ENCODE measurements at places on chromosomes 5 and 9.

- DNase-seq = no peak
Measured at GRCh38 chr9:109399258-109399767, 78.5 kb upstream of the EPB41L4B start.

GRCh38 chr5:67077296-67077695 is 119.3 kb downstream of the CD180 start:
- DNase-seq = no peak

DNA sequence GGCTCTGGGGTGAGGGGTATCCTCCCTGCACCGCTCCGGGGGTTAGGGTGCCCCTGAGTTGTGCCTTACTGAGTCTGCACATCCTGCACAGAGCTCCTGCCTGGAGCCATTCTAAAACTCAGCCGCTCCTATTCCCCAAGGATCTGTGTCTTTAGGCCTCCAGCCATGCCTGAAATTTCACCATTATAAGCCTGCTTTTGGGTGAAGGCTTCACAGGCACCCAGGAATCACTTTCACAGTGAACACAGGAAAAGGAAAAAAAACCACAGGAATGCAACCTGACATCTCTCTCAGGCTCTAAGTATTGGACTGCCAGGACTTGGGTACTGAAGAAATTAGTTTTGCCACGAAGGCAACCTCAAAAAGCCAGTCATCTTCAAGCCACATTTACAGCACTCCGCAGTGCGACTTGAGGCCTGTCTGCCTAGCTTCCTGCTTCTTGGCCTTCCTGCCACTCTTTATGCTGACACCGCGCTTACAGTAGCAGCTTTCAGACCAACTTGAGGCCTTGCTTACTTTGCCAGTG is 30.9 kb downstream of the GALNT10 start:
- DNase-seq = peak; percentile 34

GRCh38 chr5:5042806-5043205 is 97.3 kb upstream of the ADAMTS16 start:
- no peak for DNase-seq

GRCh38 chr9:70418822-70419555 is 4.5 kb upstream of the KLF9 start:
- peak; percentile 87 for DNase-seq

- no peak for DNase-seq
Measured at GRCh38 chr5:143170104-143170503, 233.4 kb downstream of the NR3C1 start.

GRCh38 chr9:85431339-85432102 is 310.2 kb downstream of the AGTPBP1 start:
- DNase-seq = no peak

DNA sequence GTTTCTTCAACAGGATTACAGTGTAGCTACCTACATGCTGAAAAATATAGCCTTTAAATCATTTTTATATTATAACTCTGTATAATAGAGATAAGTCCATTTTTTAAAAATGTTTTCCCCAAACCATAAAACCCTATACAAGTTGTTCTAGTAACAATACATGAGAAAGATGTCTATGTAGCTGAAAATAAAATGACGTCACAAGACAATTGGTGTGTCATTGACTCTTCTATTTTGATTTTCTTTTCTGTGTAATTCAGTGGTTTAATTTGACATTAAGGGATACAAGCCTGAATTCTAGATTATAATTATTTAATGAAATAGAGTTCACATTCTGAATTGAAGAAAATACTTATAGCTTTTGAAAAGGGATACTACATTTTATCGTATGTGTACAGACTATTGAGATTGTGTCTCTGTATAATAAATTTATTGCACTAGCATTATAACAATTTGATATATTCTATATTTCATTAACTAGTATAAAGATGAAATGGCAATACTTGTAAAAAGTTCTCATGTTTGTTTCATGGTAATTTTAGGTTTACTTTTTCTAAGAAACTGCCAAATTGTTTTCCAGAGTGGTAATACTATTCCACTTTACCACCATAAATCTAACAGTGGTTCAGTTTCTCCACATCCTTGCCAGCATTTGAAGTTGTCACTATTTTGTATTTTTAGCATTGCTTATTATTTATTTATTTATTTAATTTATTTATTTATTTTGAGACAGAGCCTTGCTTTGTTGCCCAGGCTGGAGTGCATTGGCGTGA is 18.7 kb downstream of the ANXA1 start:
- no peak for DNase-seq

DNA sequence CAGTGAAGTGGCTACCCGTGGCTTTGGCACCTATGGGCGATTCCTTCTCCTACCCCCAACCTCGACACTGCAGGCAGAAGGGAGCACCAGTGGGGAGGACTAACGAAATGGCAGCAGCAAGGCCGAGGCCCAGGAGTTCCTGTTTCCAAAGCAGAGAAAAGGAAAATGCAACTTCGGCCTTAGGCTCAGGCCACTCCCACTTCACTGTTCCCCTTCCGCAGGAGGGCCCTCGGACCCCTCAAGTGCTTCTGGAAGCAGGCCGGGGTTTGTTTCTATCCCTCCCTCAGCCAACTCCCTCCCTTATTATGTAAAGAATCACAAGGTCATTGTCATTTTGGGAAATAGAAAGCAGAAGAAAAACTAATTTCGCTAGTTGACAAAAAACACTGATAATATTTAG is 36.4 kb upstream of the NKX2-5 start:
- no peak for DNase-seq

DNA sequence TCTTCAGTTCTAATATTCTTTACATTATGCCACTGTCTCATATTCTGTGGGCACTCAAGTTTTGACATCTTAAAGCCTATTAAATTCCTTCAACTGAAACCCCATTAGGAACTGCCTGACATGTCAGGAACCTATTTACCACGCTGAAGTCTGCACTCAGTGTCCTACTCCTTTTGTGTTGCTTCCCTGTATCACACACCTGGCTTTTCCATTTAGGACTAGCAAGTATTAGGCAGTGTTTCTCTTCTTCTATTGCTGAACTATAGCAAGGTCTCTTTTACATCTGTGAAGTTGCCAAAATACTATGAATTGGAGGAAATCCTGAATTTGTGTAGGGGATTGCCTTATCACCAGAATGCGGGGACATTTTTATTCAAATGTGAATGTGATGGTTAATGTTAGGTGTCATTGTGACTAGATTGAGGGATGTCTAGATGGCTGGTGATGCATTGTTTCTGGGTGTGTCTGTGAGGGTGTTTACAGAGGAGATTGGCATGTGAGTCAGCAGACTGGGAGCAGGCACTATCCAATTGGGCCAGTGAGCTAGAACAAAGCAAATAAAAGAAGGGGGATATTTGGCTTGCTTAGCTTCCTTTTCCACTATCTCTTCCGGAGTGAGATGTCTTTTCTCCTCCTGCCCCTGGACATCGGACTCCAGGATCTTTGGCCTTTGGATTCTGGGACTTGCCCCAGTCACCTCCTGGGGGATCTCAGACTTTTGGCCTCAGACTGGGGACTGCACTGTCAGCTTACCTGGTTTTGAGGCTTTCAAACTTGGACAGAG is 21.2 kb upstream of the VCAN start:
- no peak for DNase-seq

- DNase-seq = no peak
Measured at GRCh38 chr5:6319116-6319515, 59.2 kb downstream of the MED10 start.

- DNase-seq = no peak
Measured at GRCh38 chr5:133238426-133239205, 186.8 kb downstream of the HSPA4 start.

DNA sequence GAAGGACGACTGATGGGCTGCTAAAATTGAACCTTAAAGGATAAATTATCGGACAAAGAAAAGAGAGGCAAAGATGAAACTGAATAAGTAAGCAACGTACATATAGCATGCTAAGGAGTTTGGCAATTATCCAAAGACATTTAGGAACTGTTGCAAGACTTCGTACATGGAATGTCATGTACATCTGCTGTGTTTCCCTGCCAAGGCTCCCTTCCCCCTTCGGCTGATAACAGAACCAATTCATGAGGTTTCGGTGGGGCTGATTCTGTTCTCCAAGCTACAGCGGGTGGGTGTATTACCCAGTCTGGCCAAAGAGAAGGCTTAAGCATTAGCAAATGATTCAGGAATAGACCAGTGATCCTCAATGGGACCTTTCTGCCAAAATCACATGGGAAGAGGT is 190.9 kb upstream of the FREM1 start:
- DNase-seq = no peak

DNA sequence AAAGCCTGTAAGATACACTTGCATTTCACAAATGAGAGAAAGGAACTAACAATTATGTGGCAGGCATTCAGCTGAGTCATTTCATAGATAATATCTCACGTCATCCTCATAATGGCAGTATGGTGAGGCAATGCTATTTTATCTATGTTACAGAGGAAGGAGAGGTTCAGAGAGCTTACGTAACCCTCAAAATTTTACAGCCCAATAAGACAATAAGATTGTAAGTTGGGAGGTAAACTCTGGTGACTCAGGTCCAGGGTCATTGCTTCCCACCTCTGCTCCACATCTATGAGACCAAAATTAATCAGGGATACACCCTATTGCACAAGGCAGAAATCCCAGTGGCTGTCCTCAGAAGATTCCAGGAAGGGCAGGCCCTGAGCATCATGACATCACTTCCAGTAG is 309.7 kb downstream of the NSG2 start:
- DNase-seq = no peak

DNA sequence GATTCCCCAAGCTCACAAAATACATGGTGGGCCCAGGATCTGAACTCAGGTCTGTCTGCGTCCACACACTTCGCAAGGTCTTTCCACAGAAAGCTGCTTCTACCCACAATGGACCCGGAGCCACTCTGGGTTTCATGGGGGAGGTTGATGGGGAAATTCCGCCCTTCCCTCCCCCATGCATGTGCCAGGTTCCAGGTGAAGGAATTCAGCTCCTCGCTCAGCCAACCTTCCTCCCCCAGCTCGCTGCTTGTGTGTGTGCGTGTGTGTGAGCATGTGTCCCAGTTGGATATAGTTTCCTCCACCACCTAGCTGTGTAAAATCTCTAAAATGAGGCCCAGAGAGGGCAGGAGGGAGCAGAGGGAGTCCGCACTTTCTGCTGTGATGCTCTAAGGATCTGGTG is 1.0 kb downstream of the PTGS1 start:
- no peak for DNase-seq

DNA sequence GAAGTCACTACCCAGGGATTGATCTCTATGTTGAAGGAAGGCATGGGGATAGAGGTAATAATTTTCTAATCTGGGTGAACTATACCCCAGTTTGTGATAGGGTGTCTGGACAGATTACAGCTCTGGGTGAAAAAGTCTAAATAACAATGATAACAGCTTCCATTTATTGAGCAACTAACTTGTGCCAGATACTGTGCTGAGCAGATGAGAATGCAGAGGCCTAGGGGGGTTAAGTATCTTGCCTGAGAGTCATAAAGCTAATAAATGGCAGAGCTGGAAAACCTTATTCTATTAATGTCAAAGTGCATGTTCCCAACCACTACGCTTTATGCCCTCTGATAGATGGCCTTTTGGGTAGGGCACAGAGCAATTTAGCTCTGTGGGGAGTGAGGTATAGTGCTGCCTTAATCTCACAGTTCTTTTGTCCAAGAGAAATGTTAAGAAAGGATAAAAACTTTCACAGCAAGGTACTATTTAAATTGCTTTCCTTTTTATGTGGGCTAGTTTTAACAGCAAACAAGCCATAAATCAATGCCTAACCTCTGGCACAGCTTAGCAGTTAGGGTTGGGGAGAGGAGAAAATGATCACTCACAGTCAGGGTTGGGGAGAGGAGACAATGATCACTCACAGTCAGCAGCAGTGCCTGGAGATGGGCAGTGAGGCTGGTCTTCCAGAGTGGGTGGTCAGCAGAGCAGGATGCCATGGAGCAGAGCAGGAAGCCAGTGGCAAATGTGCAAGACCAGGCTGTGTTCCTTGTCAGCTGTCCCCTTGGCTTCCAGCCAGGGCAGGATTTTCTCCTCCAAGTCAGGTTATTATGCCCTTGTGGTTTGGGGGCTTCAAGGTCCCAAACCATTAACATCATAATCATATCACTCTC is 187.0 kb downstream of the CARTPT start:
- DNase-seq = no peak

GRCh38 chr9:113931140-113931539 is 55.0 kb downstream of the ZNF618 start:
- no peak for DNase-seq

DNA sequence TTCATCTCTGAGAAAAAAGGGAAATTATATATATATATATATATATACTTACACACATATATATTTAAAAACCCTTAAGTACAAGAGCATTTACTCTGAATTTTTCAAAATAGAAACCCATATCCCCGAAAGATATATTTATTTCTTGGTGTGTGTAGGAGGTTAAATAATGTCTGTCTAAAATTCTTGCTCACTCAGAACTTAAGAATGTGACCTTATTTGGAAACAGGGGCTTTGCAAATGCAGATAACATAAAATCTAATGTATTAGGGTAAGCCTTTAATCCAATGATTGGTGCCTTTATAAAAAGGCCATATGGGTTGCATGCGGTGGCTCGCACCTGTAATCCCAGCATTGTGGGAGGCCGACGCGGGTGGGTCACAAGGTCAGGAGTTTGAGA is 517.3 kb upstream of the TLE4 start:
- DNase-seq = no peak

DNA sequence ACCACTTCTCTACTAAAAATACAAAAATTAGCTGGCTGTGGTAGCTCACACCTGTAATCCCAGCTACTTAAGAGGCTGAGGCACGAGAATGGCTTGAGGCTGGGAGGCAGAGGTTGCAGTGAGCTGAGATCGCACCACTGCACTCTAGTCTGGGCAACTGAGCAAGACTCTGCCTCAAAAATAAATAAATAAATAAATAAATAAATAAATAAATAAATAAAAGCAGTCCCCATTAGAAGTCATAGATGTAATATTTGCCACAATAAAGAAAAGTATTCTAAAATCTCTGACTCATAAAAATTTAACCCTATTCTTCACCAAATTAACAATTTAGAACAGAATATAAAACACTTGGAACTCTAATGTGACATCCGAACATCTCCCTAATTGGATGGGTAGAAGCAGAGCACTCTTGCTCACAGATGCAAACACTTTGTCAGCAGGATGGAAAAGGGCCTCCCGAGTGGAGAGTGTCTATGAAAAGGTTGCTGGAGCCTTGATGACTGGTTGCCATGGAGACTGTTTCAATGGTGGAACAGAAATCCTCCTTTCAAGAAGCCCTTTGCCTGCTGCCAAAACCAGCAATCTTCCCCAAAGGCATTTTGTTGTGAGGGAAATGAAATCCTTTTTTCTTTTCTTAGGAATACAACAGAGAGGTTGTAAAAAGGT is 38.9 kb upstream of the TRAF1 start:
- DNase-seq = no peak

DNA sequence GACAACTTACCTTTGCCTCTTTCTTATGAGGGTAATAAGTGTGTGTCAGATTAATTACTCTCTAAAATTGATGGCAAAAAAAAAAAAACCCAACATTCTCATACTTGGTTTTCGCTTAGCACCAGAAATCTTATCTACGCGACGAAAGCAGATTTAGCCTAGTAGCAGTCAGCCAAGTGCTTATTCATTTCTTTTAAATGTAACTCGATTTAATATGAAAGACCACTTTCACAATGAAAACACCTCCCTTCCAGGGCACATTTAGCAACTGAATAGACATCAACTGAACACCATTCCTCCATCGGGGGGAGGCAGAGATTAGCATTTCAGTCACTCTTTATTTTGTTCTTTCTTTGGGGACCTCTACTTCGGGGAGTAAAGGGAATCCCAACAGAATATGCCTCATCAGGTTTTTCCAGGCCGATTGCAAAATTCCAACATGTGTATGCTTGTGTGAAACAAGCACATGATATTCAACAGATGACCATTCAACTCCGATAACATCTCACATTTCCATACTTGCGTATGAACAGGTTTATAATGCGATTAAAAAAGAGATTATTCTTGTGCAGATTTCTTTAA is 124.1 kb upstream of the RETREG1 start:
- no peak for DNase-seq

Data from activated naive CD8-positive, alpha-beta T cell treated with anti-CD3 and anti-CD28 coated beads, Interleukin-2, amount 50 U/mL, for 24 hours (primary cell).